ENCODE measurements at places on chromosomes 5 and 9. TPM values are rescaled to one million over a fixed set of nuclear protein-coding genes. Genes with fewer than 3 reads are reported as not detected.

- DNase-seq: no peak
Observed at GRCh38 chr5:59473611-59474010, 419.9 kb downstream of the PDE4D start.

- no peak for DNase-seq
Observed at GRCh38 chr9:107733523-107733894, 243.9 kb upstream of the KLF4 start.

GRCh38 chr5:159403906-159404681, 73.8 kb upstream of the IL12B start:
- DNase-seq: no peak

SPATA31A3 gene
- not detected for total RNA-seq

Measured in epithelial cell of proximal tubule (primary cell).